ENCODE measurements at places on chromosomes 6 and 20.

GRCh38 chr6:111989743-111990142, 64.2 kb upstream of the CCN6 start:
- no peak for DNase-seq

GRCh38 chr6:43668151-43669028, 19.2 kb downstream of the MRPS18A start:
- DNase-seq, result peak; percentile 8

GRCh38 chr20:32672394-32672981, 1.3 kb downstream of the C20orf203 start:
- DNase-seq, result no peak

GRCh38 chr6:115891111-115891669, 169.5 kb downstream of the FRK start:
- no peak for DNase-seq

- no peak for DNase-seq
Observed at GRCh38 chr6:40000964-40001515, 66.8 kb upstream of the MOCS1 start.

Data from stimulated activated CD4-positive, alpha-beta T cell treated with anti-CD3 and anti-CD28 coated beads, Interleukin-15, amount 100 ng/mL, for 1 hour (primary cell).